CD4-positive, alpha-beta T cell treated with Interleukin-21 for 1 hour (primary cell): ENCODE measurements at places on chromosomes 7 and 10.

GRCh38 chr10:74013004-74013403 is 15.1 kb downstream of the VCL start:
- no peak for DNase-seq

GRCh38 chr7:77687747-77688144 is 8.5 kb upstream of the RSBN1L start:
- no peak for DNase-seq

DNA sequence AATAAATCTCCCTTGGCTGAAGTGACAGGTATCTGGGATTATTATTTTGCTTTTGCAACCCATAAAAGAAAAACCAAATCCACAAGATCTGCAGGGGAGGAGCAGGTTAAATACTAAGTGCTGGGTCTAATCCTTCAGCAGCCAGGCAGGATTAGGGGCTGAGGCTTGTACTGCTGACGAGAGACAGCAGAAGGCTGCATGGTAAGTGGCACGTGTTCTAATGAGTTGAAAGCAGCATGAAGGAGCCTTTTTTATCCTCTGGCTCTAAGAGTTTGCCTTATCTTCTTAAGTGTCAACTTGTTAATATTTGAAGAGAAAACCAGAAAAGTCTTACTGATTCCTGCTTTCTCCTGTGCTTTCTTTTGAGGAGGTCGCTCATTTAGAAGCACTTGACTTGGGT is 50.0 kb downstream of the LYZL2 start:
- DNase-seq, result no peak

GRCh38 chr7:140673063-140673773 is 473 bp downstream of the ADCK2 start:
- peak; percentile 60 for DNase-seq

DNA sequence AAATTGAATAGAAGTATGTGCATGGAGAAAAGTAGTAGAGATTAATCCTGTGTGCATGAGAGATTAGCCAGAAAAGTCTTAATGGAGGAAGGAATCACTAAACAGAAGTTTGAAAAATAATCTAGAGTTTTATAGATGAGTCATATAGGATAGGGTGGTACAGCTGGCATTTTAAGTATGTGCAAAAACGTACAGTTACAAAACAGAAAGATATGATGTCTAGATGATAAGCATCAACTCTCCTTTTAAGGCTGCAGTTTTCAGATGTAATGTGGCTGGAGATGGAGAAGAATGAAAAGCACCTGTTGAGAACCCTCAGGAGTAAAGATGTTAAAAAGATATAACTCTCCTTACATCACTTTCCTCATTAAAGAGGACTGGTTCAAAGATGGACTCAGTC is 271.3 kb downstream of the STK31 start:
- DNase-seq, result no peak

GRCh38 chr10:75245354-75246250 is 9.8 kb upstream of the COMTD1 start:
- no peak for DNase-seq

- DNase-seq, result no peak
Observed at GRCh38 chr10:100238429-100238828, 9.0 kb upstream of the CHUK start.

GRCh38 chr10:125038637-125039036 is 96.7 kb downstream of the ZRANB1 start:
- no peak for DNase-seq

- DNase-seq, result no peak
Observed at GRCh38 chr10:112716924-112717413, 233.1 kb upstream of the TCF7L2 start.

- no peak for DNase-seq
Observed at GRCh38 chr7:112115880-112116279, 90.3 kb downstream of the DOCK4 start.

GRCh38 chr10:124923684-124924083 is 18.2 kb upstream of the ZRANB1 start:
- no peak for DNase-seq

GRCh38 chr10:84938117-84938905 is 609.9 kb downstream of the CCSER2 start:
- no peak for DNase-seq

DNA sequence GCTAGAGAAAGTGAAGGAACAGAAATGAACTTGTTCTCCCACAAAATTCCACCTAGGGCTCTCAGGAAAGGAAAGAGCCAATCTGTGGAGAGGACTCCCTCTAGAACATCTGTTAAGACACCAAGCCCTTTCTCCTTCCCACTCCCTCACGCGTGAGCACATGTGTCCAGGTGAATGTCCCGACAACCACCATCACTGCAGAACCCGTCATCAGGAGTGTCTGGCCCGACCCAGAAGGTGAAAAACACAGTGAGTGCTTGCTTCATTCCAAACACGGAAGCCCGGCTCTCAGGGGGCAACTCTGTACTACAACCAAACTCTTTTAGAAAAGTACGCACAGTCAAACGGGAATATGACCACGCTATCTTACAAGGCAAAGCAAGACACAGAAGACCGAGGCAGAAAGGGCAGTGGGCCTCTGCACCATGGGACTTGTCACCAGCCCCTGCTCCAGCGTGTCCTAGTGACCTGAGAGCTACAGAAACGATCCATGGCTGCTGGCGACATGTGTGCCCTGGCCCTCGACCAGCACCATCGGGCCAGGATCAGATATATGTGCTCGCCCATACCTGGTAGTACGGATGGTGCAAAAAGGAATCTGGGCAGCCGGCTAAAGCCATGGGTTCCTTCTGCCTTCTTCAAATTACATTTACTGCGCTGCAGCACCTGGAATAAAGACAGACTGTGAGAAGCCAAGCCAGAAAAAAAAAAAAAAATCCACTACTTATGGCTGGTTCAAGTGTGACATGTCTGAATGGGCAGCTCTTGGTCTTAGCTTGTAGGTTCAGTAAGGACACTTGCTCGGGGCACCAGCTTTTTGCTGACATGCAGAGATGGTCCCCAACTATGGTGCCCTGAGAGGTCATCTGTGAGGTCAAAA is 50.8 kb downstream of the GRB10 start:
- no peak for DNase-seq

DNA sequence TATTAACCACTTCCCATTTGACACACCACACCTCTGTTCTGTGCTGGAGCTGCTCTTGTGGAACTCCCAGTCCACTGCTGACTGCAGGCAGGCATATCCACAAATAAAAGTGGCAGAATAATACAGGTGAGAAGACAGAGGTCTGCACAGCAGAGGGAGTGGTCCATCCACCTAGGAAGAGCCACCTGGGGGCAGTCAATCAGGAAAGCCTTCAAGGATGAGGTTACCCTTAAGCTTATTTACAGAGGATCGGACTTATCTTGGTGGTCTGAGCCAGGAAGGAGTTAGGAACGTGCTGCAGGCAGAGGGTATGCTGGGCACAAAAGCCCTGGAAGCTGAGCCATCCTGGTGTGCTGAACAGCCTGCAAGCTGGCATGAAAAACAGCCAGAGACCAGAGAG is 78.7 kb downstream of the FRMPD2 start:
- no peak for DNase-seq

DNA sequence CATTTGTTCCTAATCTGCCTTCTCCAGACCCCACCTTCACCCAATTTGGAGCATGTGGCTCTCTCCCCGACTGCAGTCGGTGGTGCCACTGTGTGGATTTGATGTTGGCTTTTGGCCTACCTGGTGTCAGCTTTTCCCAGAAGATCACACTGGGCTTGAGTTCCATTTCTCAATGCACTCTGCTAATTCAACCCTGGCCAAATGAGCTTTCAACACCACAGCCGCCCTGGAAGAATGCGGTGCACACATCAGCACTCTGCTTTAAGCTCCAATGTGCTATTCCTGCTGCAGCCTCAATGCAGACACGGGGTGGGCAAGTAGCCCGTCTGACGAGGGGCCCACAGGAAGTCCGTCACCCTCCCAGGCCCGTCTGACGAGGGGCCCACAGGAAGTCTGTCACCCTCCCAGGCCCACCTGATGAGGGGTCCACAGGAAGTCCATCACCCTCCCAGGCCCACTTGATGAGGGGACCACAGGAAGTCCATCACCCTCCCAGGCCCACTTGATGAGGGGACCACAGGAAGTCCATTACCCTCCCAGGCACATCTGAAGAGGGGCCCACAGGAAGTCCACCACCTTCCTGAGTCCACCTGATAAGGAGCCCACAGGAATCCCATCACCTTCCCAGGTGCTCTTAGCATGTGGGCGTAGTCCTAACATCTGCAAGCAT is 64.4 kb downstream of the ASB13 start:
- DNase-seq, result no peak
